ENCODE measurements at places on chromosomes 12 and 14.

DNA sequence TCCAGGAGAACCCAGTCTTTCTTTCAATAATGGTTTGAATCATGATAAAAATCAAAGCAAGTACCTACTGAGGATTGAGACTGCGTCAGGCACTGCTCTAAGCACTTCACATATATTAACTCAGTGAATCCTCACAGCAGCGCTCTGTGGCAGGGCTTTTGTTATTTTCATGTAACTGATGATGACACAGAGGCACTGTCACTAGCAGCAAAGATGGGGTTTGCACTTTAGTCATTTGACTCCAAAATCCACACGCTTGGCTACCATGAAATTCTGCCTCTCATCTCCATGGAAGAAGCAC, 98.8 kb upstream of the GSC start:
- DNase-seq, result no peak

GRCh38 chr14:24177891-24178290, 6.0 kb downstream of the REC8 start:
- DNase-seq, result no peak

GRCh38 chr12:114504311-114504710, 98.4 kb upstream of the TBX5 start:
- DNase-seq, result no peak

DNA sequence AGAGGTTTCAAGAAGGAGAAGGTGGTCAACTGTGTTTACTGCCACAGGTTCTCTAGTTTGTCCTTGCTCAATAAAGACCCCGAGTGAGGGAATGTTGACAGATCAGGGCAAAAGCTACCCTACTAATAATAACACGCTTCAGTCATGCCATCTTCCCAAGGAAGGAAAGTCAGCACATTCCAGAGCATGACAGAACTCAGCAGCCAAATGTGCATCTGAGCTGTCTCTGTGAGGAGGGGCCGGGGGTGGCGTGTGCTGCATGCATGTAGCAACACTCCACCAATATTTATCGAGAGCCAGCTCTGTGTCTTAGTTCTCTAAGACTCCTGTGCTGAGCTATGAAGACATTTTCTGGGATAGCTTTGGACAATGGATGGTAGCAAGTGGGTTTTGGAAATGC, 260.4 kb downstream of the DPF3 start:
- no peak for DNase-seq

DNA sequence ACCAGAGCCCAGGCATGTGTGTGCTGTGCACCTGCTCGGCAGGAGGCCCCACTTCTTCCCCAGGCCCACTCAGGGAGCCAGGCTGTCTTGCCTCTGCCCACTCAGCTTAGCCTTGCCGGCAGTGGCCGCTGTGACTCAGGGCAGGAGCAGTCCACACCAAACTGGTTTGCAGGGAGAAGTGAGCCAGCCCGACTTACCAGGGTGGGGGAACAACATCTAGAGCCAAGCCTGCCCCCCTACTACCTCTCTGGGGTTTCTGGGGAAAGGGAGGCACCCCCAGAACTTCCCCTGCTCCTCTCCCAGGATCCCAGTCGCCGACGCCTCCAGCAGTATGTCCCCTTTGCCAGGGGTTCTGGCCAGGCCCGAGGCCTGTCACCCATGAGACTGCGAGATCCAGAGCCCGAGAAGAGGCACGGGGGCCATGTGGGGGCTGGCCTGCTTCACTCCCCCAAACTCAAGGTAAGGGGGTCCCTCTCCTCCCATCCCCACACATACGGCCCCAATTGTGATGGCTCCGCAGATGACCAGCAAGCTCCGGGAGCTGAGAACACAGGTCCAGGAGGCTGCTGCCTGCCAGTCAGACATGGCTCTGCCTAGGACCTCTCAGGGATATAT, 3.0 kb downstream of the PLEKHG6 start:
- DNase-seq, result no peak

DNA sequence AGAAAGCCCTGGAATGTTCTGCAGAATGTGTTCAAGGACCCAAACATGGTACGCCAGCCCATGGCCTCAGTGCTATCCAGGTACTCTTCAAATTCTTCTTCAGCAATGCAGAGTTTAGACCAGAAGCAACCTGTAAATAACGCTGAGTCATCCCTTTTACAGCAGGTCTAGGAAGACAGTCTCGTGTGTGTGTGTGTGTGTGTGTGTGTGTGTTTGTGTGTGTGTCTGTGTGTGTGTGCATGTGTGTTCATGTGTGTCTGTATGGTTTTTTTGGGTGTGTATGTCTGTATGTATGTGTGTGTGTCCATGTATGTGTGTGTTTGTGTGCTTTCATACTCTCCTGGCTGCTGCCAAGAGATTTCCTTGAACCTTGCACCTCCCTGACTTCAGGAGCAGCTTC, 60.1 kb upstream of the RFX4 start:
- no peak for DNase-seq

Measured in BE2C (cell line).